ENCODE measurements at places on chromosomes 1 and 21.

- no peak for DNase-seq
Measured at GRCh38 chr21:41164981-41165655, 2.8 kb upstream of the BACE2 start.

DNA sequence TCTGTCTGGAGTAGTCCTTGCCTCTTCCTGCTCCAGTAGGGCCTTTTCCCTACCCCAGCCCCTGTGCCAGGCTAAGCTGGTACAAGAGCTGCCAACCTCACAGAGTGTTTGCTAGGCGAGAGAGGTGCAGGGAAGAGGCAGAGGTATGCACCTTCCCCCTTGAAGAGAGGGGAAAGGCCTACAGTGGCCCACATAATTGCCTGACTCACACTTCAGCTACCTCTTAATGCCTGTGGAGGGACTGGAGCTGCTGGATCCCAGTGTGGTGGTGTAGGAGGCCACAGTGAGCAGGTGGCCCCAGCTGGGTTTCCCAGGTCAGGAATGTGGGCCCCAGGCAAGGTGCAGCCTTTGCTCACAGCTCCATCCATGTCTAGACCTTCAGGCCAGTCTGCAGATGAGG, 3.3 kb upstream of the CCDC28B start:
- DNase-seq: no peak

DNA sequence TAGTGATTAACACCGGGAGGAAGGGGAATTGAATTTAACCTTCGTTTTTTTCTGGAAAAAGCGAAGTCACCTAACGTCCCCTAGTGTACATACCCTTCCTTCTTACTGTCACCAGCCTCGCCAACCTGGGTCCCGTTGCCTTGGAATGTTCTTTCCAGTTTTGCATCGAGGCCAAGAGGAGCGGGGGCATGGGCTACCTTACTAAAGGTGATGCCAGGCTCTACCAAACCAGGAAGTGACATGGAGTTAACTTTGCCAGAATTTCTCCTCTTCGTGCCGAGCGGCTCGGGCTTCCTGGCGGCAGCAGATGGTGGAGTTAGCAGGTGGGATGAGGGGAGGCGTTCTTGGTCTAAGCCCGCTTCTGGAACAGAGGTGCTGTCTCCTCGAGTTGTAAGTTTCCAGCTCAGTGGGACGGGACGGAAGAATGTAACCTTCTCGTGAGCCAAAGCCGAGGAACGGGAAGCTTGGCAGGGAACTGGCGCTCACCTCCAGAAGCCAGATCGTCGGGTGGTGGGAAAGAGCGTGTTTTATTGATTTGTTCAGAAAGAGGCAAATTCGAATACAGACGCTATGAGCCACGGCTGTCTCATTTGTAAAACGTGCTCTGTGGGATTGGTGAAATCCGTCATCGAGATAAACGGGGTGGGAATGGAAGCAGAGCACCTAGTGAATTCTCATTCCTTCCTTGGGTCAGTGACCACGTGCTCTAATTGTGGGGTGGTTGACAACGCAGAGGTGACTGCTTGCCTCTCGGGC, 486 bp downstream of the NIPAL3 start:
- DNase-seq: no peak

- DNase-seq: no peak
Measured at GRCh38 chr21:39022863-39023693, 160.2 kb downstream of the PSMG1 start.

DNA sequence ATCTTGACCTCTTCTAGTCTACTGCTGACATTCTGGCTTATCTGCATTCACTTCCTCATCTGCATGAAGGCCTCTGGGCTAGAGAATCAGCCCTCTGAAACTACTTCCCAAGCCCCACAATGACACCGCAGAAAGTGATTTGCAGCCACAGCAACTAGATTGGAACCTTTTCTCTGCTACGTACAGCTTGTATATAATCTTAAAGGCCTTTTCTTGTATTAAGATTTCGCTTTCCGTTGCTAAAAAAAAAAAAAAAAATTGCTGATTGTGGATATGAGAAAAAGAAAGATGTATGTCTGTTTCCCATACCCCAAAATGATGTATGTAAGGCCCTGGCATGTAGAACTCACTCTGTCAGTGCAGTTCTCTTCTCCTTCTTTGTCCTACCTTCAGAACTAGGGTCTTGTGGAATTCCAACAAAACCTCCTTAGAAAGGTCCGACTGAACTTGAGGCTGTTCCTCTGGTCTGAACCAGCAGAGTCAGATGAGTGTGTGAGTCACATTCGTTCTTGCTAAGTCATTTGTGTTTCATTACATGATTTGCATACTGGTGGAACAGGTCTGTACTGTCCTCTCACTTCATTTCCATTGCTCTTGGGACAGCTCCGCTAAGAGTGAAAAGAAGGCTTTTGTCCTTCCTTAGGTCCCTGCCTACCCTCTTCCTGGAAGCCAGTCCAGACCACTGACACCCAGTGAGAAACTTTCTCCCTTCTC, 62.7 kb downstream of the PLPP3 start:
- DNase-seq: no peak

DNA sequence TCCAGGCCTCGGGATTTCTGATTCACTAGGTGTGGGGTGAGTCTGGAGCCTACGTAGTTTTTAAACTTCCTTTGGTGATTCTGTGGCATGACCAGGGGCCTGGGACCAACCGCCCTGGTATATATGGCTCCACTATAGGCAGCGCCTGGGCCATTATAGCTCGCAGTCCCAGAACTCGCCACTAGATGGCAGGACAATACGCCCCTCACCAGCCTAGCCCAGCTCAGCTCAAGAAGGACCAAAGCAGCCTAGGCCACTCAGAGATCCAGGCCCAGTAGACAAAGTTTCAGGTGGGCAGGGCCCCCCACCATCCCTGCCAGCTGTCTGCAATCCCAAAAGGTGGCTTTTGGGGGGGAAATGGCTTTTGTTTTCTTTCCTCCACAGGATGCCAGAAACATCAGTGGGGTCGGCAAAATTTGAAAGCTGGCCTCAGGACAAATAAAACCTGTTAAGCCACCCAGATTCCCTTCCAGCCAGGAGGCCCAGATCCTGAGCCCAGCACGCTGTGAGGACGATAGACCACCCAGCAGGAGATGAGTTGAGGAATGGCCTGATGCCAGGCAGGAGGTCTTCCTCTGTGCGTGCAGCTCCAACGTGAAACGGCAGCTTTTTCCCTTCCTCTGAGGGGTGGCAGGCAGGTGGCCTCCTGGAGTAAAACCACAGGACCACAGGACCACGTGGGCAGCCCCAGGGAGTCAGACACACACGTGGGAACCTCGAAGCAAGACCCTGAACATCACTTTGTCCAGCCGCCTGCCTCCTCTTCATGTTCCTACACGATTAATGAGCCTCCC, 24.8 kb upstream of the TMEM51 start:
- peak; percentile 39 for DNase-seq

DNA sequence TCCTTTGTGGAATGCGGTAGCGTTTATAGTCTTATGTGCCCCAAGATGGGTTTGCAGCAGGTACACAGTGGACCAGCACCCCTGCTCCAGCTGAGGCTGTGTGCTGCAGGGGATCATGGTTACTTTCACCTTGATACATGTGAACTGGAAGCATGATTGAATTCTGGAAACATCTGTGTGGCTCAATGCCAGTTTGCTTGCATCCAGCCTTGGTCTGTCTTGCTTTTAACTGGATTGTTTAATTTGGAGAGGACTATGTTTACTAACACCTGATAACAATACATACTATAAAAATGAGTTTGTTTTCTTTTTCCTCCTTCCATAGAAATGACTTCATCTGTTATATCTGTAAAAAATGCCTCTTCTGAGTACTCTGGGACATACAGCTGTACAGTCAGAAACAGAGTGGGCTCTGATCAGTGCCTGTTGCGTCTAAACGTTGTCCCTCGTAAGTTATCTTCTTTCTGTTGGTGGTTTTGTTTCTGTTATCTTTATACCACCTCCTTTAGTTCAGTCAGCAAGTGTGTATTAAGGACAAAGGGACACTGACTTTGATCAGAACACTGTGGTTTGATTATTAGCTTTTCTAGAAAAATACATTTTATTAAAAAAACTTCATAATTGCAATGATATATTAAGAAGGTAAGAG, 47.7 kb downstream of the CXADR start:
- DNase-seq: no peak

DNA sequence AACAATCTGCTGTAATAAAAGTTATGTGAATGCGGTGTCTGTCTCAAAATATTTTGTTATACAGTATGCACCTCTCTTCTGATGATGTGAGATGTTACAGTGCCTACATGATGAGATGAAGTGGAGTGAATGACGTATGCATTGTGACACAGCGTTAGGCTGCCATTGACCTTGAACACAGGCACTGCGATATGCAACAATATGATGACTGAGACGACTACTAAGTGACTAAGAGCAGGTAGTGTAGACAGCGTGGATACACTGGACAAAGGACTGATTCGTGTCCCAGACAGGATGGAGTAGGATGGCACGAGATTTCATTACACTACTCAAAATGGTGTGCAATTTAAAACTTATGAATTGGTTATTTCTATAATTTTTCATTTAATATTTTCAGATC, 8.4 kb downstream of the SGIP1 start:
- no peak for DNase-seq

- no peak for DNase-seq
Measured at GRCh38 chr1:1000357-1001056, 610 bp upstream of the HES4 start.

DNA sequence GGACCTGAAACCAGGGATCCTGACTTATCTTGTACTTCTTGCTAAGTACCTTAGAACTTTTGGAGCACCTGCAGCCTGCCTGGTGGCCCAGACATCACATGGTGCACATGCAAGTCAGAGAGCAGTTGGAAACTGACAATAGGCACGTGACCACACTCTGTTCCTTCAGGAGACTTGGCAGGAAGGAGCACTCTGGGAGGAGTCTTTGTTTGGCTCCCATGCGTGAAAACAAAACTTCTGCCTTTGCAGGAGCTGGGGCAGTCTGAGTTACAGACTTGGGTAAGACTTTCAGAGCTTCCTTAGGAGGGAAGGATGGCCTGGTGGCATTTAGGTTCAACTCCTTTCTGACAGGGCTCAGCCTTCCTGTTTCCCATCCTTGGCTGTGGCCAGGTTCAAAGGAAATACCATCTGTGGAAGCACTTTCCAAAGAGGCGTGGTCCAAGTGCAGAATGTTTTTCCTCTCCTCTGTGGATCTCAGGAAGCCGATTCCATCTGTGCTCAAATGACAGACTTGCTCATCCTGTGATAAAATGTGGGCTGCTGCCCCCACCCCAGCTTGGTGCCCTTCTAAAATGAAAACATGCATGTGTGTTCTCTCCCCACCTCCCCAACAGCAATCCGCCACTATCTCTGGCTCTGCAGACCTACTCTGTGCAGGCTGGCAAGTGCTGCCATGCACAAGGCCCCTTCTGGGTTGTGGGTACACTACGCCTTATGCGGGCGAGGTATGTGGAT, 14.1 kb upstream of the ZNF436 start:
- no peak for DNase-seq

- DNase-seq: no peak
Measured at GRCh38 chr1:88228114-88228513, 456.0 kb upstream of the PKN2 start.

- DNase-seq: no peak
Measured at GRCh38 chr1:150389650-150390049, 25.7 kb downstream of the RPRD2 start.

- no peak for DNase-seq
Measured at GRCh38 chr21:44314128-44314527, 14.3 kb downstream of the PFKL start.

GRCh38 chr1:6922096-6922931, 137.1 kb downstream of the CAMTA1 start:
- peak; percentile 74 for DNase-seq

DNA sequence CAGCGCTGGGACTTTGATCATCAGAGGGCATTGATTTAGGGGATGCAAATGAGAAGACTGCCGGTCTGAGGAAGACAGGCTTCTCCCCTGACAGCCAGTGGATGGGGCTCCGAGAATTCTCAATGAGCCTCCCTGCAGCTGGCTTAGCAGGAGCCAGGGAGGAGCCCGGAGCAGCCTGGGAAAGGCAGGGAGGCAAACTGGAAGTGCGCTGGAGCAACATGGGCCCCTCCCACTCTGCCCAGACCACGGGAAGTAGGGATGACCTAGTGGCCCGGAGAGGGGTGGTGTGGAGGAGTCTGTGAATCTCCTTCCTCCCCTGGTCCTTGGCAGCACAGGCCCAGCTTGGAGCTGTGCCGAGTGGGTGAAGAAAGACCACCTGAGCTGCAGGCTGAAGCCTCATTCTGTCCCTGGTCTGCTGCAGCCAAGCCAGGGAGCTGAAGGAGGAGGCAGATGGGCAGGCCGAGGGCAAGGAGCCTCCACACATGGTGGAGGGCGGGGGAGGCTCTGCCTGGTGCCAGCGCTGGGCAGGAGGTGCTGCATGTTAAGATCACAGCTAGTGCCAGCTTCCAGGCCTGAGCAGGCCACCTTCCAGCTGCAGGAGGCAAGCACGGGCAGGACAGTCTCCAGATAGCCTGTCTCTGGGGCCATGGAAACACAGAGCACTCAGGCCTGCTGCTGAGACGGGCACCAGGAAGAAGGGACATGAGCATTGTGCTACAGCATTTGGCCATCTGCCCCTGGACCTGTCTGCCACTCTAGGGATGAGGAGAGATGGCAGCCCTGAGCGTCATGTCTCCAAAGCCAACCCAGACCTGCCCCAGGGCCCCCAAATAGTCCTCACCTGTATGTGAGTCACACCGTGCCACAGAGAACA, 12.2 kb upstream of the CLSTN1 start:
- DNase-seq: no peak

DNA sequence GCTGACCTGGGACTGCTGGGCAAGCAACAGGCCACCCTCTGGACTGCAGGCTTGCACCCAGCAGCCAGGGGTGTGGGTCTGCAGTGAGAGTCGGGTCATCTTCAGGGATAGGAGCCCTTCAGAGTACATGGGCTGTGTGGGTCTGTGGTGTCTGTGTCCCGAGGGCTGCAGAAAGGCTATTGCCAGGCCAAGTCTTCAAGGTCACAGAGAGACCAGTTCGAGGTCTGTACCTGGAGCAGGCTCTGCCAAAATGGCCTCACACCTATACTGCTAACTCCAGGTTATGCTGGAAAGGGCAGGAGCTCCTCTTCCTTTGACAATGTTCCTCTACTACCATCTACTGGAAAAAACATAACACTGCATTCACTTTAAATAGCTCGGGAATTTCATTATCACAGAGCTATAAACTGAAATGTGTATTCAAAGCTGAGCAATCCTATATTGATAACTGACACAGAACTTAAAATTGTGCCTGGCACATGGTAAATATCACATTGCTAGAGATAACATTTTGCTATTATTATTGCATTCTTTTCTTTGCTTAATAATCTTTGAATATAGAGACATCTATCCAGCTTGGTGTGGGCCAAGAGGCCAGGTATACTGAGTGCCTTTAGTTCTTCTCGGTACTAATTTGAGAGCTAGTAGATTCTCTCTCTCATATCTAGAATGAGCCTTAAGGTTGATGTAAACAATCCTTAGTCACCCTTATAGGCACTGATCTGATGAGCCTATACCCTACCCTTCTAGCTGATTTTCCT, 6.9 kb upstream of the DNAH14 start:
- DNase-seq: peak; percentile 14

- DNase-seq: no peak
Measured at GRCh38 chr1:186899577-186899976, 70.8 kb downstream of the PLA2G4A start.

GRCh38 chr1:212607913-212608391, 609 bp upstream of the ATF3 start:
- no peak for DNase-seq

- DNase-seq: no peak
Measured at GRCh38 chr1:110880708-110881374, 7.9 kb downstream of the CD53 start.

GRCh38 chr1:236868625-236869467, 73.8 kb downstream of the MTR start:
- DNase-seq: no peak
